ENCODE measurements at places on chromosomes 3 and 15.

DNA sequence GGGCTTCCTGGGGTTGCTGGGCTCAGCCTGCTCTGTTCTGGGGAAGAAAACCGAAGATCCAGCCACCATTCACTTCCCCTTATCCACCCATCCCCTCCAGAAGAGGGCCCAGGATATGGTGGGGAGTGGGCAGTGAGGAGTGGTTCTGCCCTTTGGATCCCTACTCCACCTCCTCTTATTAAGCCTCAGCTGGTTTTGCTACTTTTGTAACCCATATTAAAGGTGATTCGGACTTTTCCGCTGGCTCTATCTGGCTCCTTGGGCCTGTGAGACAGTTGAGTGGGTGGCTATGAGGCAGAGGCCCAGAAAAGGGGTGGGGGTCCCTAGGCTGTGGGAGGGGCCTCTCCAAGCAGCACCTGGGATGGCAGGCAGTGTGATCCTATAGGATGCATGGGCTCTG lies 33.8 kb downstream of the NBEAL2 start:
- no peak for DNase-seq

- no peak for DNase-seq
Observed at GRCh38 chr3:187290503-187290902, 1.0 kb downstream of the MASP1 start.

DNA sequence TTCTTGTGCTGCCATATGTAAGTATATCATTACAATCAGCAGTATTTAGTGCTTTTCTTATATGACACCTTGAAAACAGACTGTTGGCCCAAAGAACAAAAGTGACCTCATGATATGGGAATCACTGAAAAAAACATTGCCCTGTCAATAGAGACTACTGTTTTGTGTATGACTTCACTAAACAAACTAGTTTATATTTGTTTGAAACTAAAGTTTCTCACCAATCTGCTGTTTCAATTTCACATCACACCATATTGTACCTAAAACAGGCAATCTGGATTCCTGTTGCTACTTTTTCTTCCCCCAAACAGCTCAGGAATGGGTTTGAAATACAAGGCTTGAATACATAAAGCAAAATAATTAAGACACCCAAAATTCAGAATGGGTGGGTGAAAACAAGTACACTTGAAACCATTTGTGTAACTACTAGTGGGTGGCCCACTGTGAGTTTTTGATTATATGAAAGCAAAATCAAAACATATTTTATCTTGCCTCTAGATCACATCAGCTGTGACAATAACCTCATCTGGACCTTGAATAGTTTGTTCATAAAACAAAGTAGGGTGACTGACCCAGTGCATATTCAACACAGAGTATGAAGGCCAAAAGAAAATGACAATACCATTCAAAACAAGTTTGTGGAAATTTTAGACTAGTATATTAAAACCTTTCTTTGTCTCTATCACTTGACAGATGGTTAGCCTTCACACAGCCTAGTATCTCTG lies 5.9 kb downstream of the ZBTB20 start:
- no peak for DNase-seq

DNA sequence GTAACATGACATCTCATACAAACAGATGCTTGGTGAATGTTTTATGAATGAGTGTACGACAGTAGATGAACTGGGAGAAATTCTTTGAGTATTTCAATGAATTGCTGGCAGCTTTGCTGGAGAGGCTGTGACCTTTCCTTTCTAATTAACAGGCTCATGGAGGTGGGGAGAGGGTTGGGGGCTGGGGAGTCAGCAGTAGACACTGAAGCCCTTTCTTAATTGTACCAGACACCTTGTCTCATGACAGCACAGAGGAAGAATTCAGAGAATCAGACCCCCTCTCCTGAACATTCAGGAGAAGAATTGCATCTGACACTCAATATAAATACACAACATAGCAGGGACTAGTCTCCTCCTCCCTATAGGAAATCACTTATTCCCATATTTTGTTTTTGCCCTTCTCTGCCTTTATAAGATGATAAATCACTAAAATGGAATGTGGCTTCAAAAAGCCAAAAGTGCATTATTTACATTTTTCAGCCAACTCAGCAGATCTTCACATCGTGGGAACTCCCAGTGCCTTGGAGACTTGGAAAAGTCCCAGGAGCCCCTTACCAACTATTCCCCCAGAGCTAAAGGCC lies 66.2 kb upstream of the TPM1 start:
- DNase-seq, result no peak

GRCh38 chr3:18071833-18072232 lies 329.4 kb upstream of the TBC1D5 start:
- no peak for DNase-seq

DNA sequence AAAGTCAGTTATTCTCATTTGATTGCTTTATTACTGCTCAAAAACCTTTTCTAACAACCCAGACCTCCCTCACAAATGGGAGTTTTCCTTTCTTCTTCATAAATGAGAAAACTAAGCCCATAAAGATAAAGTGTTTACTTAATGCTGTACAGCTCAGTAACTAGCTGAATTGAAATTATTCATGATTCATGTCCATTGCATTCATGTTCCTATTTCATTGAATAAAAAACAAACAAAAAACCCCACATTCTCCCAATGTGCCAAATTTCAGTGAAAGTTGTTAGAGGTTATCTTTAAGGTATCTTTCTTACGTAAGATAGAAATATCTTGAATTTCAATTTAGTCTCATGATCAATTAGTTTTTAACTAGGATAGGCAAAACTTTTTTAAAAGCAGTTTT lies 2.8 kb downstream of the PLSCR2 start:
- no peak for DNase-seq

- DNase-seq, result no peak
Observed at GRCh38 chr3:118955914-118956556, 78.6 kb downstream of the IGSF11 start.

- no peak for DNase-seq
Observed at GRCh38 chr3:130906374-130906995, 12.6 kb downstream of the ATP2C1 start.

DNA sequence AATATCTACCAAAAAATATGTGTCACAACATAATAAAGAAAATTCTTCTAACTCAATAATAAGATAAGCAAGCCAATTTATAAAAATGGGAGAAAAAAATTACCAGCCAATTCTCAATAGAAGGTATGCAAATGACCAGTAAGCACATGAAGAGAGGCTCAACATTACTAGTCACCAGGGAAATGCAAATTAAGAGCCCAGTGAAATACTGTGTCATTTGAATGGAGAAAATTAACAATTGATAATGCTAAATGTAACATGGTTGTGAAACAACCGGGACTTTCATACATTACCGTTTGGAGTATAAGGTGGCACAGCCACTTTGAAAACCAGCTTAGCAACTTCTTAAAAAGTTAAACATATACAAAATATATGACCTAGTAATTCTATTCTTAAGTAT lies 460.7 kb downstream of the IGSF11 start:
- DNase-seq, result no peak

- DNase-seq, result no peak
Observed at GRCh38 chr3:27127195-27127594, 242.0 kb downstream of the NEK10 start.

GRCh38 chr15:82810061-82810889 lies 847 bp downstream of the WHAMM start:
- DNase-seq, result no peak

- no peak for DNase-seq
Observed at GRCh38 chr3:131645638-131646037, 142.9 kb upstream of the MRPL3 start.

DNA sequence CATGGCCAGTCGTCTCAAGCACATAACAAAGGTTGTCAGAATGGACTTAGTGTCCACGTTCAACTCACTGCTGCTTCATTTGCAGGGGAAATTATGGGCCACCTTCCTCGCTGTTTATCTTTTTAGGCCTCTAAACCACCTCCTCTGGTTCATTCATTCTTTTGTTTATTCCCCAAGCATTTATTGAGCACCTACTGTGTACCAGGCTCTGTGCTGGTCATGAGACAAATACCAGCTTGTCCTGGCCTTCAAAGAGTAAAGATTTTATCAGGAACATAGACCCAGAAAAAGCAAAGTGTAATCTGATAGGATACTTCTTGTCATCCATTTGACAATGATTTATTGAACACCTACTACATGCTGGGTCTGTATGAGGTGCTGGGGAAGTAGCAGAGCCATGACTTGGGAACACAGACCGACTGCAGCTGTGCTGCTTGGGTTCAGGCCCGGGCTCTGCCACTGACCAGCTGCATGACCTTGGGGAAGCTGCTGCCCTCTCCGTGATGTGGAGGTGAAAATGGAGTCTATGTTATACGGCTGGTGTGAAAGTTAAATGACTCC lies 63.4 kb upstream of the SLC6A6 start:
- DNase-seq, result no peak

DNA sequence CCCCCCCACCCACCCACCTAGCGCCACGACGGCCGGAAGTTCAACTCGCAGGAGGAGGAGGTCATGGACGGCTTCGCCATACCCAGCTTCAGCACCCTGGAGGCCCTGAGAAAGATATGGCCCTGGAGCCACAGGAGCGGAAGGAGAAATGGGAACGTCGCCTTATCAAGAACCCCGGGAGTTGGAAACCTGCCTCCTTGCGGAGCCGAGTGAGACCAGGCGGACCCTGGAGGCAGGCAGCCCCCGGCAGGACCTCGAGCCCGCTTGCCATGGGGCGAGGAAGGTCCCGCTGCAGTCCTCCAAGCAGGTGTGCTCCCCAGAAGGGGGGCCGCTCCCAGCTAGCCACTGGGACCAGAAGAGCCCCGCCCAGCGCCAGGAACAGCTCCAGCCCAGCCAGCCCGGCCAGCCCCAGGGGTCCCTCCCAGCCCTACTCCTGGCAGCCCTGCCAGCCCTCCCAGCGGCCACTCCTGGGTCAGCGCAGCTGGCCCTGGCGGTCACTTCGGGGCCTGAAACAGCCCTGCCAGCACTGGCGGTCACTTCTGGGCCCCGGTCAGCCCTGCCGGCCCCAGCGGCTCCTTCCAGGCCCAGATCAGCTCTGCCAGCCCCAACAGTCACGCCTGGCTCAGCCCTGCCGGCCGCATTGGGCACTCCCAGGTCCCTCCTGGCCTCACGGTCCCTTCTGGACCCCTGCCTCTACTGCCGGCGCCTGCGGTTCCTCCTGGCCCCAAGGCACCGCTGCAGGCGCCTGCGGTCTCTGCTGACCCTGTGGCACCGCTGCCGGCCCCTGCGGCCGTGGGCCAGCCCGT lies 10.3 kb upstream of the ROPN1B start:
- DNase-seq, result no peak

DNA sequence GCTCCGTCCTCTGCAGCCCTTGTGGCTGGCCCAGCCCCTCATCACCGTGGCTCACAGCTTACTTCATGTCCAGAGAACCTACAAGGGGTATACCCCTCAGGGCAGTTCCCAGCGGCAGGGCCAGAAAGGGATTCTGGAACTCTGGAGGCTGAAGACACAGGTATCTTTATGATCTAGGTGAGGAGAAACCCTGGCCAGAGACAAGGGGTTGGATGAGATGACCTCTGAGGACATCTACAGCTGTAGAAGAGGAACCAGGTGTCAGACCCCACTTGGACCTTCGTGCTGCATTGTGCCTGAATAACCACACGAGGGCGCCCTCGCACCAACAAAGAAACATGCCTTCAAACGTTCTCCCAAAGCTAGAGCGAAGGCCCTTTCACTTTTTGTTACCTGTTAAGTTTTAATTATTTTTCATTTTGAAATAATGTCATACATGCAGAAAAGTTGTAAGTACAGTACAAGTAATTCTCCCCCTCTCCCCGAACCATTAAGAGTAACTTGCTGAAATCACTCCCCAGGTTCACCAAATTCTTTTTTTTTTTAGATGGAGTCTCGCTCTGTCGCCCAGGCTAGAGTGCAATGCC lies 118.7 kb upstream of the SMAD3 start:
- DNase-seq, result peak; percentile 37

GRCh38 chr15:68790242-68790575 lies 30.5 kb downstream of the ANP32A start:
- DNase-seq, result no peak

DNA sequence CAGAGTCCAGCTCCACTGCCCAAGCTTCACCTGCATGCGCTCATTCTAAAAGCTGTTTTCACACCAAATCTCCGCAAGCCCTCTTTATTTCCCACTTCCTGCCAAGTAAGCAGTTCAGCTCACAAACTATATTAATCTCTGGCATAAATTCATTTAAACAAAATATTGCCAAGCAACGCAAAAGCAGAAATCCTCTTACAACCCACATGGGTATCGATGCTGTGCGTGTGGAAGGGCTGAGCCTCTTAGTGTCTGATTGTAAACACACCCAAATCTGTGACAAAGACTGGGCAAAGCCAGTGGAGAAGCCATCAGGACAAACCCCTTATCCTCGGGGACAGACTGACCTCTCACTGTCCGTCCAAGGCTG lies 124.3 kb upstream of the ATP2B2 start:
- DNase-seq, result no peak

DNA sequence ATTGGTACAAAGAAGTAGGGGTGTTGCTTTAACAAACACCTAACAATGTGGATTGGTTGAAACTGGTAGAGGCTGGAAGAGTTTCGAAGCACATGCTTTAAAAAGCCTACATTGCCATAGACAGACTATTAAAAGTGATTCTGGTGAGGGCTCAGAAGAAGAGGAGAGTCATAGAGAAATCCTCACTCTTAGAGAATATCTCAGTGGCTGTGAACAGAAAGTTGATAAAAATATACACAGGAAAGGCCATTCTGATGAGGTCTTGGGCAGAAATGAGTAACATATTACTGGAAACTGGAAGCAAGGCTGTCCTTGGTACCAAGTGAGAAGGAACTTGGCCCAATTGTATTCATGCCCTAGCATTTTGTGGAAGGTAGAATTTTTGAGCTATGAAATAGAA lies 173.7 kb upstream of the CRBN start:
- DNase-seq, result no peak

DNA sequence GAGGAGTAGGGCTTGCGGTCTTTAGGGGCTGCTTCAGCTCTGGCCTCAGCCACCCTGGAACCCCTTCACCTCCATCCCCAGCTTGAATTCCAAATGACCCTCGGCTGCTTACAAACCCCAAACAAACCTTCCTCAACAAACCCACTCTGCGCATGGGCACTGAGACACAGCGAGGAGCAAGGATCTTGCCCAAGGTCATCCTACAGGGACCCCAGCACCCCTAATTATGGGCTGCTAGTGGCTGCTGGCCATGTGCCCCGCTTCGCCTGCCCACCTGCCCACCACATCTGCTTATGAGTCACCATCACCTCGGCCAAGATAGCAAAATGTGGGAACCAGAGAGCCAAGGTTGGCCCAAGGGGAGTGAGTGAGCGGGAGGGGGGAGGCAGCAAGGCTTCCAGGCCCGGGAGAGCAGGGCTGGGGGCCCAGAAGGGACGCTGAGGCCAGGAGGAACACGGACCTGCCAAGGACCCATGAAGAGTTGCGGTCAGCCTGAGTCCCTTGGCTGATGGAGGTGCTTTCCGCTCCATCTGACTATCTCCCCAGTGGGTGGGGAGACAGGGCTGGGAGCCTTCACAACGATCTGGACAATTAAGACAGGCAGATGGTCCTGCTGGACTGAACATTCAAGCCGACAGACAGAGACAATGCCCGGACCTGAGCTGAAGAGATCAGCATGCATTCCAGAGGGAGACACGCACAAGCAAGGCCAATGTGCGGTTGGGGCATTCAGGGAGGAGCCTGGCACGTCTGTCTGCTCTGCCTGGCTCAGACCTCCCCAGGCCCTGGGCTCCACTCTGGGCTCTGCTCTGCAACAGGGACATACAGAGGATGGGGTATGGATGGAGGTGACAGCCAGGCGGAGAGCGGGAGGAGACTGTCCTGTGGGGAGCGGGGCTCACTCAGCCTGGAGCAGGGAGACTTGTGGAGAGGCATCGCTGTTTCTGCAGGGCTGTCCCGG lies 10.8 kb upstream of the GRIP2 start:
- no peak for DNase-seq

- DNase-seq, result no peak
Observed at GRCh38 chr3:165624761-165625160, 212.5 kb downstream of the BCHE start.

- no peak for DNase-seq
Observed at GRCh38 chr3:7188551-7188950, 327.6 kb downstream of the GRM7 start.

- DNase-seq, result no peak
Observed at GRCh38 chr3:31934018-31934417, 47.0 kb downstream of the OSBPL10 start.
